ENCODE measurements at places on chromosomes 13 and 19. TPM values are rescaled to one million over a fixed set of nuclear protein-coding genes. Genes with fewer than 3 reads are reported as not detected.

- DNase-seq: no peak
Observed at GRCh38 chr13:50128428-50128931, 113.2 kb downstream of the KCNRG start.

DNA sequence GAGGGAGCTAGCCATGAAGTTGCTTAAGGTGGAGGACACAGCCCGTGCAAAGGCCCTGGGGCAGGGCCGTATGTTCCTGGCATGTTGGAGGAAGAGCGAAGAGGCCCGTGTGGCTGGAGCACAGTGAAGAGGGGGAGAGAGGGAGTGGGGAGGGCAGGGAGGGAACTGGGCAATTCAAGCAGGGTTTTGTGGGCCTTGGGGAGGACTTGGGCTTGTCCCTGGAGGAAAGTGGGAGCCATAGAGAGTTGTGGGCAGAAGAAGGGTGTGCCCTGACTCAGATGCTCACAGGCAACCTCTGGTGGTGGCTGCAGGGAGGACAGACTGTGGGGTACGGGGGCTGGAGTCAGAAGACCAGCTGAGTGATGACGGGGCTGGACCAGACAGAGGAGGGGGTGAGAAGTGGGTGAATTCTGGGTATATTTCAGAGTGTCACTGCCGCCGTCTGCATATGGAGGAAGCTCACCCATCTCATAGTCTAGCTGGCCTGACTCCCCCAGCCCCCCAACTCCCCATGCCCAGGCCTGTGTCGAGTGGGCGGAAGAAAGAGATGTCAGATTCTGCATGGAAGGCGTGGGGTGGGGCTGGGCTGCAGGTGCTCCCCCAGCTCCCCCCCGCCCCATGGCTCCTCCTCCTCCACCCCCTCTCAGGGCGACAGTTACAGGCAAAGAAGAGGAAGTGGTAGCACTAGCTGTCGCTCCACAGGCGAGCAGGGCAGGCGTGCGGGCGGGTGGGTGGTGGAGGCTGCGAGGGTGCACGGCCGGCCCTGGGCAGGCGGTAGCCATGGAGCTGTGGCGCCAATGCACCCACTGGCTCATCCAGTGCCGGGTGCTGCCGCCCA lies at the start of gene VAV1:
TSS of gene VAV1 (plus strand) at position 681 of the 838 bp plus-strand sequence. CDS start at position 781, 100 bp downstream.
- no peak for DNase-seq

DNA sequence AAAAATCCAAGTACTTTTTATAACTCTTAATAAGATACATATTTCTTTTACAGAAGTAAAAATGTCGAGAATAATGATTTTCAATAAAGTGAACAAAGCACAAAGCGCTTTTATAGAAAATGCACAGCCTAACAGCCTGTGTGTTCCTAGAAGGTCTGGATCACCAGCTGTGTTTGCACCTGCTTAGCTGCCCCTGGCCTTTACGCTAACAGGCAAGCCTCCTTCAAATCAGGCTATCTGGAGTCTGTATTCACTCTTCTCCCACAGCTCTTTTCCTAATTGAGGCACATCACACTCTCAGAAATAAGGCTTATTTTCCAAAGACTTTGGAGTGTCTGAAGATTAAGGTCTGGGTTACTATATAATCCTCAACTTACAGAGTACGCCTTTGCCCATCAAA lies 183.1 kb downstream of the LHFPL6 start:
- DNase-seq: no peak

- DNase-seq: no peak
Observed at GRCh38 chr13:52896827-52897659, 48.6 kb upstream of the PCDH8 start.

DNA sequence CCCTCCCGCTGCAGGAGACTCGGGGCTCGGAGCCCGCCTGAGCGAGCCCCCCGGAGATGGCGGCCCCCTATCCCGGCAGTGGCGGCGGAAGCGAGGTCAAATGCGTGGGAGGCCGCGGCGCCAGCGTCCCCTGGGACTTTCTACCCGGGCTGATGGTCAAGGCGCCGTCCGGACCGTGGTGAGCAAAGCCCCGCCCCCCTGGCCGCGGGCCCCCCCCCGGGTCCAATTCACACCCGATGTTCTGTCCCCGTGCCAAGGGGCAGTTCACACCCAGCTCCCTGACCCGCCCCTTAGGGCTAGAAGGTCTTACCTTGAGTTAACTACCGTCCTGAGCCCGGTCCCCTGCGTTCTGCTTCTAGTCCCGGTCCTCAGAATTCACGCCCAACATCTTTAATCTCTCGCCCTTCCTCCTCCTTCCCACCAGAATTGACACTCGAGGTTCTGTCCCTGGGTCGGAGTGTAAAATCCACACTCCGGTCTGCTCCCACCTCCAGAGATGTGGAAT lies 1.4 kb downstream of the NPAS1 start:
- no peak for DNase-seq

- DNase-seq: no peak
Observed at GRCh38 chr13:44401577-44401976, 28.0 kb downstream of the SERP2 start.

GRCh38 chr13:22662771-22663170 lies 518.0 kb upstream of the SGCG start:
- no peak for DNase-seq

DNA sequence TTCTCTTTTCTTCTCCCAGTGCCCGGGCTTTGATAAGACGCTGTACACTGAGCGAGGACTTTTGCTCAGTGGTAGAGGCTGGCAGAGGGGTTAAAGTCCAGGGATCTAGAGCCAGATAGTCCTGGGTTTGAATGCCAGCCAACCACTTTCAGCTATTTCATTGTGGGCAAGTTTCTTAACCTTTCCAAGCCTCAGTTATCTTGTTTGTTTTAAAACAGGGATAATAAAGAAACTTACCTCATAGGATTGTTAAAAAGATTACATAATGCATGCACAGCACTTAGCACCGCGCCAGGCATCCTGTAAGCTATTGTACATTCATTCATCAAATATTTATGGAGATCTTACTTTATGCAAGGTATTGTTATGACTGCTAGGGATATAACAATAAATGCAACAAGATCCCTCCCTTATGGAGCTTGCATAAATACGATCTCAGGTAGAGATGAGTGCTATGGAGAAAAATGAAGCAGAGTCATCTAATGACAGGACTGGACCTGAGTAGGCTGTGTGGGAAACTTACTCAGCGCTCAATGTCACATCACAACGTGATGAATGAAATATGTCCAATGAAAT lies 70.8 kb downstream of the LNX2 start:
- no peak for DNase-seq

DNA sequence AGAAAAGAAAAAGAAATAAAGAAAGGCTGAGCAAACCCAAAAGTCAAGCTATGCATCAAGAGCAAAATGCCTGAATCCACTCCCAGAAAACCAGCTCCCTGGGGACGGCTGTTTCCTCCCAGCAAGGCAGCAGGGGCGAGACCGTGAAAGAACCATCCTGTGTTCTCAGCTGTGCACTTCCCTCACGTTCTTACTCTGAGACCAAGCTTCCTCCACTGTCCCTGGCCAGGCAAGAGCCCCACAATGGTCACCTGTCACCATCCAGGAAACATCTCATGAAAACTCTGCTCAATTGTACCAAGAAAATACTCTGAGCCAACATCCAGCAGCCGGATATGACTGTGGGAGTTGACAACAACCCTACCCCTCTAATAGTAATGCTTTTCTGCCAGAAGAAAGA lies 22.9 kb downstream of the RAB20 start:
- no peak for DNase-seq

- no peak for DNase-seq
Observed at GRCh38 chr13:98291658-98292057, 114.6 kb upstream of the RNF113B start.

DNA sequence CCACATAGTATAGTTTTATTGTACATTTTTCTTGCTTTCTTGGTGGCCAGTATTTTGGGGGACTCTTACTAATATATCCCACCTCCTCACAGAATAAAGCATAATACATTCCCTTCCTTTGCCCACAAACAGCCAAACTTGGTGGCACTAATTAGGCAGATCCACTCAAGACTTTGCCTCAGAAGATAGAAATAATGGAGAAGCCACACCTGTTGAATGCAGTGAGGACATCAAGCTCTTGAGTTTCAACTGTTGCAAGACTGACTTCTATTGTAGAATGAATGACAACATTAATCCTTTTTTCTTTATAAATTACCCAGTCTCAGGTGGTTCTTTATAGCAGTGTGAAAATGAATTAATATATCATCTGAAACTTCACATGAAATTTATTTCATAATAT lies 1183.6 kb upstream of the ATXN8OS start:
- DNase-seq: no peak

DNA sequence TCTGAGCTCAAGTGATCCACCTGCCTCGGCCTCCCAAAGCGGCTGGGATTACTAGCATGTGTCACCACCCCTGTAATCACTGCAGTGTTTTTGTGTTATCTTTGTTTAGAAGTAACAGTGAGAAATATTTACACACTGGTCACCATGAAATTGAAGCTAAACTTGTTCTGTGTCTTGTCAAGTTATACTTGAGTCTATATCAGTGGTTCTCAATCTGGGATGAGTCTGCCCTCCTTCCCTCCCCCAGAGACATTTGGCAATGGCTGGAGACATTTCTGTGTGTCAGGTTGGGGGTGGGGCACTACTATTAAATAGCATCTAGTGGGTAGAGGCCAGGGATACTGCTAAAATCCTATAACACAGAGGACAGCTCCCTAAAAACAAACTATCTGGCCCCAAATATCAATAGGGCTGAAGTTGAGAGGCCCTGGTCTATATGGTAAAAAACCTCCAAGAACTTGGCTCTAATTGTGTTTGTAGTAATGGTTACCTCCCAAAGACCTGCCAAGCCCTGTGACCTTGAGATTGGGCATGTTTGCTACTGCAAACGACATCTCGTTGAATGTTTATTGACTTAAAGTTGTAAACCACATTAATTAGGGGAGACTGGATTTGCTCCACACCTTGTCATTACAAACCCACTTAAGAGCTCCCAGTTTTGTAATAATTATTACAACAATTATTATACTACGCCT lies 6.9 kb downstream of the CTU1 start:
- no peak for DNase-seq

DNA sequence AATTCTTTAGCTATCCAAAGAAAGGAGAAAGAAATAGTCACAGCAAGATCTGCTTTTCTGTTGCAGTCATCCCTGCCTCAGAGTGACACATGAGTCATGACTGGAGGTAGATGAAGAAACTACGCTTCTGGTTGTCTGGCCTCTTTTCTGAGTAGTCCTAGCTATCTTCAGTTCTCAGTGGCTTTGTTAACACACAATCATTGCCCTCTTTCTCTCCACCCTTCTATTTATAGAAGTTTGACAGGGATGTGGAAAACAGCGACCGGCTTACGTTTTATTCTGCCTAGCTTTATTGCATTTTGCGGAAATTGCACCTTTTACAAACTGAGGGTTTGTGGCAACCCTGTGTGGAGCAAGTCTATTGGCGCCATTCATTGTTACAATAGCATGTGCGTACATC lies 26.7 kb downstream of the SPATA13 start:
- no peak for DNase-seq

- DNase-seq: no peak
Observed at GRCh38 chr13:112972258-112972657, 3.2 kb downstream of the MCF2L start.

DNA sequence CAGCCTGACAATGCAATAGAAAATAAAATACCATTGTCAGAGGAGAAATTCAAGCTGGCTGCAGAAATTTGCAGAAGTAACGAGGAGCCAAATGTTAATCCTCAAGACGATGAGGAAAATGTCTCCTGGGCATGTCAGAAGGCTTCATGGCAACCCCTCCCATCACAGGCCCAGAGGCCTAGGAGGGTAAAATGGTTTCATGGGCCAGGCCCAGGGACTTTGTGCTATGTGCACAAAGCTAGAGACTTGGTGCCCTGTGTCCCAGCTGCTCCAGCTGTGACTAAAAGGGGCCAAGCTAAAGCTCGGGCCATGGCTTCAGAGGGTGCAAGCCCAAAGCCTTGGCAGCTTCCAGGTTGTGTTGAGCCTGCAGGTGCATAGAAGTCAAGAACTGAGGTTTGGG lies 431.7 kb downstream of the LMO7 start:
- DNase-seq: no peak

DNA sequence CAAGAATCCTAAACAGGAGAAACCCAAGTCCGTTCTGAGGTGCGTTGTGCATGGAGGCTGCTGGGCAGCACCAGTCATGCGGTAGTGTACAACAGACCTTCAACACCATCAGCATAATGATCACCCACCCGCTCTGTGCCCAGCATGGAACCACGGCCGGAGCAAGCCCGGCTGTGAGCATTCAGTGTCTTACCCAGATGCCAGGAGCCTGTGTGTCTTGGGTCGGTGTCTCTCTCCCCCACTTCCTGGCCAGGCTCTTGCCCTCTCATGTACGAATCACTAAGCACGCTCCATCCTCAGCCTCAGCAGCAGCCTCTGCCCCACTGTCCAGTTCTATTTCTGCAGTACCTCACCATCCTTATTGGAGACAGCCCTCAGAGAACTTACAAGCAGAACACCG lies 231.6 kb upstream of the IRS2 start:
- DNase-seq: no peak

DNA sequence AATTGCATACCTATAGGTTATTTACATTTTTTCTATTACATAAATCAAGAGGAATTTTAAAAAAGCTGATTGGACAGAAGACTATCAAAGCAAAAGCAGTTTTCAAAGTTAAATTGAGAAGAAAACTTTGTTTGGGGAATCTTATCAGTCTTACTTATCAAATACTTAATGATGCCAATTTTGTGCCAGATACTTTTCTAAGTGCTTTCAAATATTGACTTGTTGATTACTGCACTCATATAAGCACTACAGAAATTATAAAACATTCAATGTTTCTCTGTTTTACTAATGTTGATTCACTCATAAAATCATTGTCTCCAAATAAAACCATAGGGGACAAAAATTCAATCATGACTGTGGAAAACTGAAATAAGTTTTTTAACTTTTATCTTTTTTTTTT lies 36.2 kb downstream of the PCDH9 start:
- no peak for DNase-seq

GRCh38 chr13:35891507-35892441 lies 239.4 kb downstream of the DCLK1 start:
- no peak for DNase-seq

DNA sequence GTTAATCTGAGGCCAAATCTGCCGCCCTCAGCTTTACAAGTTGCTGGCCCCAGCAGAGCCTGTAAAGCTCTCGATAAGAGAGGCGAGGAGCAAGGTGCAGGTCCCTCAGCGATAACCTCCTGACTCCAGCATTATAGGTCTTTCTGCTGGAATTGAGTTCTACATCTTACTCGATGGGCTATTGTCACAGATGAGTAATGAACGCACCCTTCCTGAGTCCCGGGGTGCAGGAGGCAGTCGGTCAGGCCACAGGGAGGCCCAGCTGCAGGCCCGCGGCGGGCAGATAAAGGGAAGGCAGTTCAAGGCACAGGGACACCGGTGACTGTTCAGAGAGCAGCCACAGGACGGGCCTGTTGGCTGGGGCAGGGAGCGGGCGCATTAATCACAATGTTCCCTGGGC lies 157.6 kb upstream of the OBI1 start:
- DNase-seq: peak; percentile 72

- DNase-seq: no peak
Observed at GRCh38 chr19:52961981-52962380, 700 bp downstream of the ZNF816 start.

The ZNF345 gene
- total RNA-seq: 3.3 TPM

The SLC6A16 gene
- total RNA-seq: 3.5 TPM

The LRP3 gene
- total RNA-seq: 33.2 TPM

The FBN3 gene
- 0.51 TPM for total RNA-seq

The SBSN gene
- total RNA-seq: 0.56 TPM

The CTXN1 gene
- total RNA-seq: 21.8 TPM

Measured in chondrocyte (in vitro differentiated cells).